ENCODE measurements at places on chromosomes 3 and 15.

GRCh38 chr15:55638764-55639163 is 50.6 kb upstream of the PYGO1 start:
- DNase-seq: no peak

- no peak for DNase-seq
Observed at GRCh38 chr15:64864068-64864467, 22.4 kb downstream of the PLEKHO2 start.

DNA sequence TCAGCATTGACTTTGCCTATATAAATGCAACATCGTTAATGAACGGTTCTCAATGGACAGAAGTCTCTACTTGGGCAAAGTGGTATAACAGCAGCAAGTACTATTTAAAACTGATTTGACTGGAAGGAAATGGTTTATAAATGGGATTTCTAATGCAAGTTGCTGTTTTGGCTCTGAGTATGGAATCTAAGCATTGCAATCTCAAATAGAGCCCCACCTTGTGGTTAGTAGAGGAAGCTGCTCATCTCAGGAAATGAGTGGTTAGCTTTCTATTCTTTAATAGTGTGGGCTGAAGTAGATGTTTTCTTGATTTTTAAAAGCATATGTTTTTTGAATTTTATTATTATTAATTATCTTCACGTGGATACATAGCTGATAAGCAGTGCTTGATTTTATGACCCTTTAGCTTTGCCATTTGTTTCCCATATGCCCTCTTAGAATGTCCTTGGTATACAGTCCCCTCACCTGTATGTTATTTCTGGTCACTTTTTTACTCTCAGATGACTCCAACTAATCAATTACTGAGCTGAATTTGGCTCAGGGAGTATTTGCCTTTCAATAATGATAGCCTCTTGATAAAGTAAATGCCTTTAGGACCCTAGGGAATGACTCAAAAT is 67.1 kb downstream of the OXSM start:
- DNase-seq: peak; percentile 34

- no peak for DNase-seq
Observed at GRCh38 chr15:94503293-94503692, 271.9 kb downstream of the MCTP2 start.

GRCh38 chr3:111418391-111418790 is 123.6 kb upstream of the CD96 start:
- no peak for DNase-seq

- no peak for DNase-seq
Observed at GRCh38 chr3:58013099-58013498, 4.9 kb downstream of the FLNB start.

- DNase-seq: no peak
Observed at GRCh38 chr3:67853520-67853919, 199.1 kb upstream of the SUCLG2 start.

- DNase-seq: no peak
Observed at GRCh38 chr3:184491011-184491576, 70.5 kb upstream of the EPHB3 start.

DNA sequence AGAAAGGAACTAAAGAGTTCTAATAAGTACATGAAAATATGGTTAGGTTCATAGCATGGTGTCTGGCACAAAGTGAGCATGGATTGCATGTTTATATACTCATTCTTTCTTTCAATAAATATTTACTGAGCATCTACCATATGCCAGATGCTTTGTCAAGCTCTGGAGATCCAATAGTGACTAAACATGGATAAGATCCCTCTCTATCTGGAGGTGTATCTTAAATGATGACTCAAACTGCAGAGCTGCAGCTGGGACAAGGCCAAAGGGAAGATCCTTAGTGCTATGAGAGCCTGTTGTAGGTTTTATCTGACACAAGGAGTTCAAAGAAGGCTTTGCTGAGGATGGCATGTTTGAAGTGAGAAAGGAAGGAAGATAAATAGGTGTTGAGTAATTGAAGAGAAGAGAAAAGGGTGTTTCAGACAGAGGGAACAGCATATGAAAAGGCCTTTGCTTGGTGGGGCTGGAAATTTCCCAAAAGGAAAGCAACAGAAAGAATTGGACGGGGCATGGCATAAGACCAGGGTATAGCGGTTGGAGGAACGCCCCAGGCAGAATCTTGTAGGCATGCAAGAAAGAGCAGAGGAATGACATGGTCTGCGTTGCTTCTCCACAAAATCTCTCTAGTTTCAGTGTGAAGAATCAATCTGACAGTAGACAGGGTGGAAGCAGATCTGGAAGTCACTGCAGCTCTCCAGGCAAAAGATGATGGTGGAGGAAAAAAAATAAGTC is 239.9 kb upstream of the LRTM1 start:
- DNase-seq: no peak

DNA sequence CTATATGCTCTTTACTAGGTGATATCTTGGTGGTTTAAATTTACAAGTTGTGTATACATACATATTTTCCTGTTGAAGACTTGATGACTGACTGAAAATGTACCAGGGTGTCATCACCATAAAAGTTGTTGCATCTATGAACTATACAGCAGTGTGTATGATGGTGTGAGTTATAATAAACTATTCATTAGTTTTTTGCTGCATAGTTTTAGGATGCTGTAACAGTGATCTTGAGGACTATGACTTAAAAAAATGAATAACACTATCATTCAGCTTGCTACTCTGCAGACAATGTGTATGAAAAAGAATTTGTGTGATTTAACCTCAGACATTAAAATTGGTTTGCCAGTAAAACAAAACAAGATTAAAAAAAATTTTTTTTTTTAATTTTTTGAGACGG is 49.0 kb downstream of the UBE2E2 start:
- DNase-seq: no peak

DNA sequence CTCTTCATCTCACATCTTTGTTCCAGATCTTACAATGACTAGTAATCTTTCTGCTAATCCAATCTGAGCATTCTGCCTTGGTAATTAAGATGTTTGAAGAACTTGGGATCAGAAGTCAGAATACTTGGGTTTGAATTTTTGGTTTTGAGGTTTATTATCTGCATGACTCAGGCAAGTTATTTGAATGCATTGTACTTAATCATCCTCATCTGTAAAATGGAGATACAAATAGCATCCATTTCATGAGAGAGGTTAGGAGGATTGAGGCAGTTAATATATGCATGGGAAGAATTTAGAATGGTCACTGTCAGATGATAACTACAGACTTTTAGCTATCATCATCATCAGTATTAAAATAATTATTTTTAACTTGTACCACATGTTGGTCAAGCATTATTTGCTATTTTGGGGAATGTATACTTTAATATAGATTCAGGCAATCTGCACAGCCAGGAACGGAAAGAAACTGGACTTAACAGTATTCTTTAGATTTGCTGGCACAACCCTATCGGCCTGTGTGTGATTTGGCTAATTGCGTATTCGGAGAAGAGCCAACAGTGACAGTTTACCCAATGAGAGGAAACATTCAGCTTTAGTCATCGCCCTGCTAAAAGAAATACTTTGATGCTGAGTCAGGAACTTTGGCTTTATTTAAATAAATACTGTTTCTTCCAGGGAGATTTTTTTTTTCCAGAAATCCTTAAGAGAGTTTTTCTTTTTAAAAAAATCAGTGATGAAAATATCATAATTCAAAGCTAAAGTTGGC is 600.0 kb downstream of the ROBO1 start:
- peak; percentile 45 for DNase-seq

- DNase-seq: no peak
Observed at GRCh38 chr3:80492162-80492561, 724.4 kb upstream of the ROBO1 start.

DNA sequence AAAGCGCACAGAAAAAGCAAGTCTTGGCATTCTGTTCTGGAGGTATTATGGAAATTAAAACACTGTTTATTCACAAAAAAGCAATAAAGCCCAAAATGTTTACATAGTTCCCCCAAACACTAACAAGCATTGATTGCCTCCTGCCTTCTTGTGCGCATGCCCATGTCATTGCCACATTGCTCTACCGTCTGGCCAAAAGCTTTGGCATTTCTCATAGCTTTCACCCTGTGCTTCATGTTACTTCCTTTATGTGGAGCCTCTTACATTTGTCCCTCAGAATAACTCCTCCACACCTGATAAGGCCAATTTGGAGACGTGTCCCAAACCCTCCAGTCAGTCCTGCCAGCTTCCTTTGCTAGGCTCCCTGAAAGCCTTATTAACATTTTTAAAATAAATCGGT is 680.8 kb downstream of the GBE1 start:
- DNase-seq: no peak

GRCh38 chr15:29692527-29692926 is 129.7 kb downstream of the TJP1 start:
- no peak for DNase-seq

DNA sequence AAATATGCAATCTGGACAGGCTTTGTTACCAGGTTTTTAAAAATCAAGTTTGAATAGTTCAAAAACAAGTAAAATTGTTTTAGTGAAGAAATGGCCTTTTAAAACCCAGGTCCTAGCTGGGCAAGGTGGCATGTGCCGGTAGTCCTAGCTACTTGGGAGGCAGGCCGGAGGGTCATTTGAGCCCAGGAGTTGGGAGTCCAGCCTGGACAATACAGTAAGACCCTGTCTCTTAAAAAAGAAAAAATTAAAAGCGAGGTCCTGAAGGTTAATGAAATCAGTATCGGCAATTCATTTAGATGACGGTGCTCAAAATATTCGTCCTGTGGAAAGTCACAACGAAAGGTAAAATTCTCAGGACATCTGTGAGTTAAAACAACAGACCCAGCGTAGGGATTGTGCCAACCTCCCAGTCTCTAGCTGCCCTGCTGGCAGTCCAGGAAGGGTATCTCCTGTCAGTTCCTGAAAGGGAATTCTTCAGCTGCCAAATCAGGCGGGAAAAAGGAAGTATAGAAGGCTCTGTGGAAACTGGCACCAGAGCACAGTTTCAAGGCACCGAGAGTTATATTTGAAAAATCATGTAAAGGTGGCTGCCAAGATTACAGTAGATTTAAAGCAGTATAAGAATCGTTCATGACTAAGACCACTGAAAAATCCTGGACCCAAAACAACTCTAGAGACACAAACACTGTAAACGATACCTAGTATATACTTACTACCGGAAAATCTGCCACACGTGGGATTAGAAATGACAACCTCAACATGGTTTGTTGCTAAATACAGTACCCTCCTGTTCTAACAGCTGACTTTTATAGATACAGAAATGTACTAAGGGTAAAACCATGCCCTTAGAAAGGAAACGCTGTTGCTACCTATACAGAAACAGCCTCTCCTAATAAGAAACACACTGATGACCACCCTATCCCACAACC is 1.2 kb upstream of the ABHD17C start:
- no peak for DNase-seq

- no peak for DNase-seq
Observed at GRCh38 chr15:61906961-61907752, 153.1 kb downstream of the VPS13C start.

- DNase-seq: no peak
Observed at GRCh38 chr15:100686021-100686724, 83.8 kb downstream of the ASB7 start.

- DNase-seq: no peak
Observed at GRCh38 chr3:64680334-64680733, 7.5 kb downstream of the ADAMTS9 start.

GRCh38 chr15:59399465-59400102 is 26.9 kb upstream of the MYO1E start:
- no peak for DNase-seq

DNA sequence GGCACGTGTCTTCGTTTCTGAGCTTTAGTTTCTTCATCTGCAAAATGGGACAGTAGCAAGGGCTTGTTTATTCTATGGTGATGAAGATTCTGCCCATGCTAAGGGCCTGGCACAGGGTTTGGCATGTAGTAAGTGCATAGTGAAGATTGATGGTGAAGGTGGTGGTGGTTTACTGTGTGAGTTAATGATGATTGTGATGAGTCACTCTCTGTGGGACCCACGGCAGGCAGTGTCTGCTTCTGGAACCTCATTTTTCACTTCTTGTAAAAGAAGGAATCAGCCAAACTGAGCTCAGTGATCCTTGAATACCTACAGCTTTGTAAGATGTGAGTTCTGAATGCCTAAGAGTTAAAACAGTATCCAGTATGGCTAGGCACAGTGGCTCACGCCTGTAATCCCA is 86.2 kb upstream of the LRTM1 start:
- no peak for DNase-seq

- no peak for DNase-seq
Observed at GRCh38 chr3:72043204-72044133, 258.5 kb upstream of the PROK2 start.

- peak; percentile 7 for DNase-seq
Observed at GRCh38 chr3:128648940-128649663, 1.5 kb downstream of the RPN1 start.

- DNase-seq: no peak
Observed at GRCh38 chr3:89690646-89691045, 583.2 kb downstream of the EPHA3 start.

DNA sequence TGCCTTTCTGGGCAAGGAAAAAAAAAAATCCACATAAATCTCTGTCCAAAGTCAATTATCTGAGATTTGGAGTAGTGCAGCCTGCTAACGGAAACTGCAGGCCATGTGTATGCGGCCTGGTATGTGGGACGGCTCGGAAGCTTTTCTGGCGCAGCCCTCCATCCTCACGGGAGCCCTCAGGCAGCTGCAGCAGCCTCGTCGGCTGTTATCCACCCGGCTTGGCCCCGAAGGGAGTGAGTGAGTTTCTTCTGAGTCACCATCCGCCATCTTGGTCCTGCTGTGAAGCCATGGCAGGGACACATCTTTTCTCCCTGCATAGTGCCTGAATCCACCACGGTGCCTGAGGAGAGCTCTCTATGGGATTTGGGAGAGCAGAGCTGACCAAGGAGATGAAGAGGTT is 62.8 kb downstream of the POLR2M start:
- DNase-seq: peak; percentile 29

DNA sequence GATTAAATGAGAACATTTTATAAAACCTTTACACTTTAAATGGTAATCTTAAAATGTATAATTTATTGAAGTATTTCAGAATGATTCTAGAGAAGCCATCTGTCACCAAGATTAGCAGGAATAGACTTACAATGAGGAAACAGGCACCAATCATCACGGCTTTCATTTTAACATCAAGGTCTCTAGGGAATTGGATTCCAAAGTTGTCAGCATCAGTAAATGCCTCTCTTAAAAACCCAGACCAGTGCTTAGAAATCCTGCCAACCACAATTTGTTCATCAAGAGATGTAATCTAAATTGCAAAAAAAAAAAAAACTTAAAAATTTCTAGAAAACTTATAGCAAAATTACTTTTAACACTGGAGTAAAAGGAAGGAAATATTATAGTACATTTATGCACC is 20.3 kb downstream of the PLSCR2 start:
- peak; percentile 18 for DNase-seq

DNA sequence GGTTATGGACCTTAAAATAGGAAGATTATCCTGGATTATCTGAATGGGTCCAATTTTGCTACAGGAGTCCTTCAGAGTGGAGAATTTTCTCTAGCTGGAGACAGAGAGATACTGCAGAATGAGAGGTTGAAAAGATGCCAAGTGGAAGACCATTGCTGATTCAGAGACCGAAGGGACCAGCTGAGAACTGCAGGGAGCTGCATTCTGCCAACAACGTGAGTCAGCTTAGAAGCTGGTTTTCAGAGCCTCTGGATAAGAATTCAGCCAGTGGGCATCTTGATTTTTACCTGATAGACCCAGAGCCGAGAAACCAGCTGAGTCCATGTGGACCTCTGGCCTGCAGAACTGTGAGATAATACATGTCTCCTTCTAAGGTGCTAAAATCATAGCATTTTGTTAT is 234.0 kb downstream of the NR2F2 start:
- no peak for DNase-seq

GRCh38 chr15:65372787-65373067 is 5.1 kb downstream of the IGDCC3 start:
- DNase-seq: peak; percentile 74

Measured in eye (tissue), 1 donor.